Lung (tissue), 17 donors: ENCODE measurements at places on chromosomes 5 and 9. TPM values are rescaled to one million over a fixed set of nuclear protein-coding genes. Genes with fewer than 3 reads are reported as not detected.

LMX1B gene
- 0.14 TPM for total RNA-seq

PCA3 gene
- not detected for total RNA-seq

PCDHGB7 gene
- 18.1 TPM for total RNA-seq

ZNF474 gene
- total RNA-seq, result 8.9 TPM

SPARC gene
- total RNA-seq, result 1,186 TPM

DMGDH gene
- 2.6 TPM for total RNA-seq

ADCY2 gene
- total RNA-seq, result 3.5 TPM

MEGF9 gene
- total RNA-seq, result 48.3 TPM

NUTM2F gene
- not detected for total RNA-seq

CCNJL gene
- total RNA-seq, result 9.1 TPM

AGXT2 gene
- not detected for total RNA-seq

JAKMIP2 gene
- total RNA-seq, result 2.9 TPM

TMEM215 gene
- not detected for total RNA-seq

TRIO gene
- total RNA-seq, result 165 TPM

RAB3C gene
- total RNA-seq, result 1.1 TPM

ZNF483 gene
- 4.8 TPM for total RNA-seq

HAND1 gene
- not detected for total RNA-seq

RLN1 gene
- total RNA-seq, result 0.48 TPM

ECPAS gene
- total RNA-seq, result 71.5 TPM

PCDHB10 gene
- total RNA-seq, result 6.3 TPM

NDUFS6 gene
- total RNA-seq, result 38.4 TPM

SLCO6A1 gene
- total RNA-seq, result not detected

IFNA2 gene
- total RNA-seq, result not detected

RXFP3 gene
- total RNA-seq, result not detected

KCNIP1 gene
- 1.8 TPM for total RNA-seq

PCDHGB6 gene
- total RNA-seq, result 11.6 TPM

GPR21 gene
- 3.7 TPM for total RNA-seq

LCN15 gene
- total RNA-seq, result not detected

DEPDC1B gene
- total RNA-seq, result 0.71 TPM

FBP1 gene
- 17.1 TPM for total RNA-seq

OTULINL gene
- 19.7 TPM for total RNA-seq

ORM2 gene
- 0.77 TPM for total RNA-seq

LCN9 gene
- not detected for total RNA-seq

FIBCD1 gene
- total RNA-seq, result 7.7 TPM

HEMGN gene
- total RNA-seq, result 21.6 TPM

TMEM232 gene
- 28.3 TPM for total RNA-seq

CXCL14 gene
- 31.4 TPM for total RNA-seq

LCN12 gene
- 4.1 TPM for total RNA-seq

FGF1 gene
- total RNA-seq, result 0.98 TPM
